ENCODE measurements at places on chromosomes 6 and 20.
A peak's percentile ranks its signal among the peaks of the same experiment; 100 is the strongest.

DNA sequence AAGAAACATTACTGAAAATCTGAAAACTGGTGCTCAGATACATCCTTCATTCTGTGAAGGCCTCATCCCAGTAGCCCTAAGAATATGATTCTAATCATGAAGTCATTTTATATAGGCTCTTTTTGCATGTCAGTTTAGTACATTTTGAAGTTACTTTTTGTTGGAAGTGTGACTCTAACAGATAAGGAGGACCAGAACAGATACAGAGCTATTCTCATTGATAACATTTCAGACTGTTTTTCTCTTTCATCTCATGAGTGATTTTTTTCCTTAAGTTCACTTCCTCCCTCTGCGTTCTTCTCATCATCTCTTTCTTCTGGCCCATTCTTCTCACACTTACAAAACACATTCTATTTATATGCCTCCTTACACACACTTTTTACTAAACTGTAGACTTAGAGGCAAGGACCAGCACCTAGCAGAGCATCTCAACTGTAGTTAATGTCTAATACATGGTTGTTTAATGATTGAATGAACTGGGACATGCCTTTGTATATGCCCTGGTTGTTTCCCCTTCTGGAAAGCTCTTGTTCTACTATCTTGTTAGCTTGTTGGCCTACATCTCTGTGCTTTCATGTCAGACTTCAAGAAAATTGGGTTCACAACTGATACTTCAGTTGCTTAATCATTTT is 8.7 kb downstream of the CTNNBL1 start:
- no peak for DNase-seq

GRCh38 chr20:18223409-18223808 is 64.9 kb upstream of the ZNF133 start:
- no peak for DNase-seq

GRCh38 chr6:43246301-43247113 is 3.2 kb downstream of the TTBK1 start:
- peak; percentile 87 for DNase-seq

DNA sequence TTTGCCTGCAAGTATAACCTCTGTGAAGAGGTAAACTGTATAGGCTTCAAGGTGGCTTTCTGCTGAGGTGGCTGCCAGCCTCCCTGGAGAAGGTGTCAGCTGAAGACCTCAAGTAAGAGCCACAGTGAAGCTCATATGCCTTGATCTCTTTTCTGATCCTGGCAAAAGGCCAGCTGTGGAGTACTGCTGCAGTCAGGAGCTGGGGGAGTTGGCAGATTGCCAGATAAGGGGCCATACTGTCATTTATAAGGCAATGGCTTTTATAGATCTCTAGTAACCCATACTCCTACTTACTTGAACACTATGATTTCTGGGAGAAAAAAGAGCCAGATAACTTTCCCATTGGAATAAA is 8.8 kb upstream of the CEP85L start:
- DNase-seq: peak; percentile 34

- no peak for DNase-seq
Measured at GRCh38 chr6:44052419-44053023, 74.7 kb downstream of the MRPL14 start.

GRCh38 chr6:31579546-31580437 is 2.4 kb downstream of the LTB start:
- no peak for DNase-seq

DNA sequence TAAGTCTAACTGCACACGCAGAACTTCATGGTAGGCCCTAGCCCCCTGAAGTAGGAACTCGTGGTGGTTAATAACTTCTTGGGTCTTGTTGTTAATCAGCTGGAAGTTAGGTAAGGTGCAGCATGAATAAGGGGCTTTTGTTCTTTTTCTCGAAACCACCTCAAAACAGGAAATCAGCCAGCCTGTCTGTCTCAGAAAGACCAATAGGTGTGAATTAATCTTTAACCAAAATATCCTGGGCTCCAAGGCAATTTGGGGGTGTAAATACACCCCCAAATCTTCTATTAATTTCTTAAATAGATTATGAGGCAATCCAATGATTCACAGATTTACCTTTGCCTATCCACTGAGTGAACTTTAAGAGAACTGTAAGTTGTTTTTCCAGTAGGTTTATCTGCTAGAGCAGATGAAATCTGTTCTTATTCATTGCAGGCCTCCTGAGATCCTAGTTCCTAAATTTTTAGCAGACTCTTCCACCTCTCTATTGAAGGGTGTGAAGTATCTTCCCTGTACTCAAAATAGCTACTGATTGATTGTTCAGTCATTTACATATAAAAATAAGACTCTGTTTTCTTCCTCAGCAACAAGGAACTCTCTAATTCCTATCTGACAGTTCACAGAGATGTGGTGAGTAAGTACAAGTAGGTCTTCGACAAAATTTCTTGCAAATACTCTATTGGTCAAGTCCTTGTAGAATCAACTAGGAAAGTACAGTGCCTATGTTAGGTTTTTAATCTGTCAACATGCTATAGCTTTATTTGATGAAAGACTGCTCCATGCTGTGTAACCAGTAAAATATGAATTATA is 427.1 kb upstream of the NOX3 start:
- no peak for DNase-seq

DNA sequence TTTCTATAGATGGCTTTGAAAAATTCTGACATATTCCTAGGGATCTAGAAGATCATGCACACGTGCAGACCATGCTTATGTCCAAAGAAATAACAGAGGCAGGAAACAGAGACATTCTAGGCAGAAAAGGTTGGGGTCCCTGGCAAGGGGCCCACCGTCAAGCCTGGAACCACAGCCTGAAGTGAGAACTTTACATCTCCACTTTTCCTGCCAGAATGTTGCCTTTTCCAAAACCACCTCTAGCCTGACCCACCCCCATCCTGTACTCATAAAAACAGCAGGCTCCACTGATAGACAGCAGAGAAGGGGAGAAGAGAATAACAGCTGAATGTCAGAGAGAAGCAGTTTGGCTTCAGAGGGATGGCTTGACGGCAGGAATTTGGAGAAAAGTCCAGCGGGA is 257.3 kb upstream of the NT5E start:
- DNase-seq: no peak

Data from NCI-H526 (cell line).